Activated CD4-positive, alpha-beta T cell treated with anti-CD3 and anti-CD28 coated beads, Interleukin-2, amount 50 U/mL, for 4 hours (primary cell): ENCODE measurements at places on chromosomes 13 and 19.
A peak's percentile ranks its signal among the peaks of the same experiment; 100 is the strongest.

GRCh38 chr13:99646866-99647595, 145.8 kb downstream of the TM9SF2 start:
- DNase-seq: no peak

DNA sequence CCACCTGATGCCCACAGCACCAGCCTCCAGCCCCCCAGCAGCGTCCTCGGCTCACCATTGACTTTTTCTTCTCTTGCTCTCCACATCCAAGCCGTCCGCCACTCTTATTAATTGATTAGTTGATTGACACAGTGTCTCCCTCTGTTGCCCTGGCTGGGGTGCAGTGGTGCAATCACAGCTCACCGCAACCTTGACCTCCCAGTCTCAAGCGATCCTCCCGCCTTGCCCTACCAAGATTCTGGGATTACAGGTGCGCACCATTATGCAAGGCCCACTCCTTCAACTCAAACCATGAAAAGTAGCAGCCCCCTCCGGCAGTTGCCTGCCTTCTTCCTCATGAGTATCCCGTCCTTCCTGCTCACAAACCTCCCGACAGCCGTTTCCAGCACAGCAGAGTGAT, 921 bp upstream of the TEX29 start:
- no peak for DNase-seq

GRCh38 chr19:17234911-17235299, 8.9 kb downstream of the OCEL1 start:
- DNase-seq: peak; percentile 59

DNA sequence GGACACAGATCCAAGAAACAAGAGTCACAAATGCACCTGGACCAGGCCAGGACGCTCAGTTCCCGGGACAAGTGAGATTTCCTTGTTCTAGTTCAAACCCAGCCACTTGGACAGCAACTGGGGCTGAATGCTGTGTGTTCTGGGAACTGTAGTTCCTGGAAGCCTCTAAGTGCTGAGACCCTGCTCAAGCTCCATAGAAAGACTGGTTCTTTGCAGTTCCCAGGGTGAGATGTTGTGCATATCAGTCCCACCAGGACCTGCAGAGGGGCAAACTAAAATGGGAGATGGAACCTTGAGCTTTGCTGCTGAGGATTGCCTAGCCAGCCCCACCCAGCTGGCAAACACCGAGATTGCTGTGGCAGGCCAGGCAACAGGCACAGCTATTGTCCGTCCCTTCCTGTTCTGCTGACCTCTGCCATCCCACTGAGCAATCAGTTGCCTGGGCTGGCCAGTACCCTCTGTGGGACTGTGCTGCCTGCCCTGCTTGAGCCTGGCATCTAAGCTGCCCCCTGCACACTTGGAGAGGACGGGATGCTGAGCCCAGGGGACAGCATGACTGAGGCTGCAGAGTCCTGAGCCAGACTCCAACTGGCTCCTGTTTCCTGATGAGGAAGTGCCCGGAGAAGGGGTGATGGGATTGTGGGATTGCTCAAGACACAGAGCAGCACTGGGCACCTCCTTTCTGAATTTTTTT, 1.4 kb upstream of the GIPC1 start:
- DNase-seq: no peak

DNA sequence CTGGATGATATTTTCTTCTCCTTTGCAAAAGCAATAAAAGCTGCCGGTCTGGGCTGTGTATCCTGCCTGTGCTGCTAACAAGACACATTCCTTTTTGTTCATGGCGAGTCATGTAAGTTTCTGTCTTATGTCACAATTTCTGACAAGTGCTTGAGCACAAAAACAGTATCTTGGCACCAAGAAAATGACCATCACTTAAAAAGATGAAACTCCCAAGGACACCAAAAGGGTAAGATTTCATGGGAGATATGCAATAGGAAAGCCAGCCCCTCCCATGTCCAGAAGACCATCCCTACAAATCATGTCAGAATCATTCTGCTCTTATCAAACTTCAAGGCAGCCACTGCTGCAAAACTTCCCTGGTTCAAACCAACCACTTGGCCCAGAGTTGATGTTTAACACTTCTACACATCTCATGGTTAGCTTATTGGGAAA, 375.4 kb upstream of the ZNF507 start:
- DNase-seq: no peak

DNA sequence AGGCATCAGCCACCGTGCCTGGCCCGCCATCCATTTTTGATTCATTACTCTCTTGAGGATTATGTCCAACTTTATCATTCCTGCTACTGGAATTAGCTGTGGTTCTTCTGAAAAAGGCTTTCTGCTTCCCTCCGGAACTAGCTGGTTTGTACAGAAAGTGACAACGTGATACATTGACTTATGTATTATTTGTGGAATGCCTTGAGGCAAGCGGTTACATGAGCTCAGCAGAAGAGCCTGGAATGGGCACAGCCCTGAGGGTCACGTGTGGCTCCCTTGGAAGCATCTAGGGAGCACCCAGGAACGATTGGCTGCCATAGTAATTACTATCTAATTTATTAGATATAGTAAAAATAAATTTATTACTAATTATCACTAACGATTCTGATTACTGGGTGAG, 14.4 kb upstream of the RETN start:
- DNase-seq: no peak

GRCh38 chr19:18741124-18742121, 49.7 kb downstream of the COMP start:
- DNase-seq: no peak

GRCh38 chr19:40962460-40962961, 28.6 kb upstream of the CYP2B6 start:
- no peak for DNase-seq

DNA sequence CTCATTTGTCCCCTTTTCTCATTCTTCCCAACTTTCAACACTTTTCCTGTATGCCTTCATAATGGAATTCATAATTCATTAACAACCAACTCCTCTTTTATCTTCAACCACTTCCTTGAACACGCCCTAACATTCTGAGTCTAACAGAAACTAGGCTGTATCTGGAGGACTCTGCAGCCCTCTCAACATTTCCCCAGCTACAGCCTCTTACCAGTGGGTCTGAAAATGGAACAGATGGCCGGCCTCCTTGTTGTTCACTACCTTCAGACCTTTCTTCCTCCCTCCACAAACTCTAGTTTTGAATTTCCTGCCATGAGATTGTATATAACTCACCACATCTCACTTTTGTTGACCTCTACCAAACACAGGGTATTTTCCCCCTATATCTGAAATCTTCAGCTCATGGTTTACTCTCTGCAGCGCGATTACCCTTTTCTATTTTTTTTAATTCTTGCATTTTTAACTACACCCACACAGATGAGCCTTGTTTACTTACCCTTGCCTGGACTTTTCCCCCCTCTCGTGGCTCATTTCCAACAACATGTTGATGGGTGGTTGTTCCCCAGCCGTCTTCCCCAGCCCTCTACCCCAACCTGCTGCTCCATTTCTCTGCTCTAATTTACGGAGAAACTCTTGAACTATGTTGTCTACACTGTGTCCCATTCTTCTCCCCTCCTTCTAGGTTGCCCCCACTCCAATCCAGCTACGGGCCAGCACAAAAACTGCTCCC, 846 bp downstream of the ZNF790 start:
- DNase-seq: no peak

GRCh38 chr13:26914624-26915023, 154.0 kb upstream of the GPR12 start:
- DNase-seq: no peak

- DNase-seq: no peak
Observed at GRCh38 chr19:23070353-23071146, 46.3 kb upstream of the ZNF730 start.

GRCh38 chr19:1265615-1266128, 3.5 kb upstream of the CIRBP start:
- no peak for DNase-seq

DNA sequence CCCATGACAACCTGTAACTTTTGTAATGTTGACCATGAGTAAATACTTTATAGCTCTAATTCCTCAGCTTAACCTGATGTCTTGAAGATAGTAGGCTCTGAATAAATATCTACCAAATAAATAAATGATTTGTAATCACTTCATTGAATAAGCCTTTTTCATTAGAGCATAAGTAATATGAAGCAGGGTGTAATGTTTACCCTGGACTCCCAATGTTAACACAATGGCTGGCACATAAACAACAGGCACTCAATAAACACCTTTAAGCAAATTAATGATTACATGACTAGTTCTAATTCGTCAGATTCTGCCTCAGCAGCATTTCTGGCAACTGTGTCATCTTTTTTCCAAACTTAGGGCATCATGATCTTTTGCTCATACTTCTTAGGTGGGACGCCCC, 396.3 kb downstream of the LIG4 start:
- no peak for DNase-seq

DNA sequence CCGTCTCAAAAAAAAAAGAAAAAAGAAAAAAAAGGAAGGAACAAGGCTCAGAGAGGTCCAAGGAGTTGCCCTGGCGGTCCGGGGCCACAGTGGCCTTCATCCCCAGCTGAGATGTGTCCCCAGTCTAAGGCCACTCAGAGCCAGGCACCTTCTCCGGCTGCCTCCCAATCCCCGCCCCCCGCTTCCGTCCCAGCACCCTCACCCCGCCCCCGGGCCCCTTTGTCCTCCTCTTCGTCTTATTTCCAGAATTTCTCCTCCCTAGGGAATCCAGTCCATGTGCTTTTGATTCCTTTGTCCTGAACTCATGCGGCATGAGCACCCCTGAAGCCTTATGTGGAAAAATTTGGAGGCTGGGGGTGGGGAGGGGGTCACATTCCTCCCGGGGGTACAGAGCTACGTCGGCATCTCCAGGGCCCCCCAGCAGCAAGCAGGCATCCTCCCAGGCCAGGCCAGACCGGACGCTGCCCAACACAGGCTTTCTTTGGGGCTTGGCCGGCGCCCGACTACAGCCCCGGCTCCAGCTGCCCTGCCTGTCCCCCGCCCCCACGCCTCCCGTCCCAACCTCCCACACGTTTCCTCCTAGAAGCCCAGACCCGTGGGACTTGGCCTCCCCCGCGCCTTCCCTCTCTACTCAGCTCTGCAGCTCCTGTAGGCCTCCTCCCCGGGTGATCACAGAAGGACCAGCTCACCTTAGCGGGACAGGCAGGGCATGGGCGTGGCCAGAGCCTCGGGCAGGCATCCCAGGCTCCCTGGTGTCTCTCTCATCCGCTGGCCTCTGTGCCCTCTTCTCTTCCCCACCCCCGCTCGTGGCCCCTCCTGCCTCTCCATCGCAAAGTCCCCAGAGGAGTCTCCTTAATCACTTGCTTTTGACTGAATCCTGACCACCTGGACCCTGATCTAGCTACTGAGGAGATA, 17.8 kb upstream of the ADGRE5 start:
- peak; percentile 35 for DNase-seq

GRCh38 chr13:96958286-96958891, 35.9 kb downstream of the OXGR1 start:
- no peak for DNase-seq

GRCh38 chr19:3138268-3138667, 2.4 kb downstream of the GNA15 start:
- DNase-seq: no peak

- no peak for DNase-seq
Observed at GRCh38 chr19:23855676-23856075, 59.0 kb upstream of the ZNF726 start.

DNA sequence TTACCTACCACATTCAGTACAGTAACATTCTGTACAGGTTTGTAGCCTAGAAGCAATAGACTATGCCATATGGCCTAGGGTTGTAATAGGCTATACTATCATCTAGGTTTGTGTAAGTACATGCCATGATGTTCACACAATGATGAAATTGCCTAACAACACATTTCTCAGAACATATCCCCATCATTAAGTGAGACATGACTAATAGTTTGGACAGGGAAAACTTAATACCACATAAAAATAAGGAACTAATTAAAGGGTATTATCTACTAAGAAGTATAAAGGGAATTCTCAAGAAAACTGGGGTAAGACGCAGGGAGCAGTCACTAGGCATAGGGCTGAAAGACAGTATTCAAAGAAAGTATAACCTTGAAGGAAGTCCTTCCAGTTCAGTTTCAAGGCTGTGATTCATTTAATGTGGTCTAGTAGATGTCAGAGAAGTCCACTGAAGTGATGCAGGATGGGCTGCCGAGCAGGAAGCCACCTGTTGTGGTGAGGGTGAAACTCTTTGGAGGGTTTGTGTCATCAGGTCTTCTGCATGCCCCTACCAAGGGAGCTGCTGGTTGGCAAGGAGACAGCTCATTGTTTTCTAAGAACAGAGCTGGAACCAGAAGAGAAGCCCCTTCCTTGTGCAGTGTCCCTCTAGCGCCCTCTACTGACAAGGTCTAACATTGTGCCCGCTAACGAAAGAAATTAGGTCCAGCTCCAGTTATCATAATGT, 122.9 kb downstream of the OLFM4 start:
- no peak for DNase-seq

DNA sequence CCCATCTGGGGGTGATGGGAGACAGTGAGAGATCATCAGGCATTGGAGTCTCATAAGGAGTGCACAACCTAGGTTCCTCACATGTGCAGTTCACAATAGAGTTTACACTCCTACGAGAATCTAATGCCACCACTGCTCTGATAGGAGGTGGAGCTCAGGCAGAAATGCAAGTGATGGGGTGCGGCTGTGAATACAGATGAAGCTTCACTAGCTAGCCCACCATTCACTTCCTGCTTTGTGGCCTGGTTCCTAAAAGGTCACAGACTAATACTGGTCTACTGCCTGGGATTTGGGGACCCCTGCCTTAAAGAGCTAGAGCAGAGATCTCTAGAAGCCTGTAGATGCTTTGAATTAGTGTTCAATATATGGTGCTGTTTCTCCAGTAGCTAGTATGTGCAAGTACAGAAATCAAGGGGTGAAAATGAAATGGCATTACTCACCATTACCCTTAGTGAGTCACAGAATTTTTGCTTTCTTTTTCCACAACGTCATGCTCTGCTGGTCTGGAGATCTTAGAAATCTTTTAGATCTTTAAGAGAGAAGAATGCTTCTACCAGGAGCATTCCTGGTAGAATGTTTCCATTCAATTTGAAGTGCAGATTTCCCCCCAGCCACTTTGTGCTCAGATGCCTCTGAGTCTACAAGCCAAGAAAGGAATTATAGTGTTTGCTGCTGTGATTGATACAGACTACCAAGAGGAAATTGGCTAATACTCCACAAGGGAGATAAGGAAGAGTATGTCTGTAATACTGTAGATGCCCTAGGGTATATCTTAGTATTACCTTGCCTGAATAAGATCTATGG, 2301.2 kb downstream of the PCDH9 start:
- no peak for DNase-seq

DNA sequence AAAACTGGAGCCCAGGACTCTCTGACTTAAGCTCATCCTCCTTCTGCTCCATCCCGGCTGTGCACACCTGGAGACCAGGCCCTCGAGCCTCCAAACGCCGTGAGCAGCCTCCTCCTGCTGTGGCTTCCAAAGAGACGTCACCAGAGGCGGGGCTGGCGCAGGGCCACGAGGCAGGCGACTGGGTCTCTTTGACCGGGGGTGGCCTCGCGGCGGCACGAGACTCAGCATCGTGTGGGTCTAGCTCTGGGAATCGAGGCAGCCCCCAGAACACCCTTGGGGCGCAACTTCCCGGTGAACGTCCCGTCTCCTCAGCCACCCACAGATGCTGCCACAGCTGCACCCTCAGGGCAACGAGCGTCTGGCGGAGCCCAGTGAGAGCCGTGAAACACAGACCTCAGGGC, 22.8 kb downstream of the RASA3 start:
- DNase-seq: peak; percentile 37
